Pulmonary artery endothelial cell (primary cell): ENCODE measurements at places on chromosomes 7 and 10. TPM values are rescaled to one million over a fixed set of nuclear protein-coding genes. Genes with fewer than 3 reads are reported as not detected.

The UCN3 gene
- total RNA-seq, result not detected in 2 replicates

The BTBD16 gene
- total RNA-seq, result not detected in 2 replicates

The MYL7 gene
- not detected in 2 replicates for total RNA-seq

The SPDYE2 gene
- not detected in 2 replicates for total RNA-seq

The OGDHL gene
- total RNA-seq, result 0.26 and 0.46 TPM in 2 replicates

The TMEM213 gene
- not detected in 2 replicates for total RNA-seq

The ADCYAP1R1 gene
- 0.07 and 0.46 TPM in 2 replicates for total RNA-seq

The C10orf71 gene
- total RNA-seq, result not detected in 2 replicates

The EFCAB10 gene
- total RNA-seq, result not detected in 2 replicates

The FGL2 gene
- total RNA-seq, result 0.25 and 0.26 TPM in 2 replicates

The METTL27 gene
- 0.99 and 1.0 TPM in 2 replicates for total RNA-seq

The LRRC61 gene
- total RNA-seq, result 0.07 and 0.25 TPM in 2 replicates

The SUGCT gene
- total RNA-seq, result 0.88 and 2.4 TPM in 2 replicates

The TRDMT1 gene
- 4.9 and 6.7 TPM in 2 replicates for total RNA-seq

The STEAP1 gene
- 18.6 and 40.1 TPM in 2 replicates for total RNA-seq

The ST8SIA6 gene
- total RNA-seq, result 0.53 and 0.79 TPM in 2 replicates
